Amniotic epithelial cell (primary cell): ENCODE measurements at places on chromosomes 13 and 19.

- no peak for DNase-seq
Measured at GRCh38 chr13:40993987-40994386, 25.1 kb downstream of the ELF1 start.

- no peak for DNase-seq
Measured at GRCh38 chr19:27833031-27833430, 1379.9 kb downstream of the UQCRFS1 start.

DNA sequence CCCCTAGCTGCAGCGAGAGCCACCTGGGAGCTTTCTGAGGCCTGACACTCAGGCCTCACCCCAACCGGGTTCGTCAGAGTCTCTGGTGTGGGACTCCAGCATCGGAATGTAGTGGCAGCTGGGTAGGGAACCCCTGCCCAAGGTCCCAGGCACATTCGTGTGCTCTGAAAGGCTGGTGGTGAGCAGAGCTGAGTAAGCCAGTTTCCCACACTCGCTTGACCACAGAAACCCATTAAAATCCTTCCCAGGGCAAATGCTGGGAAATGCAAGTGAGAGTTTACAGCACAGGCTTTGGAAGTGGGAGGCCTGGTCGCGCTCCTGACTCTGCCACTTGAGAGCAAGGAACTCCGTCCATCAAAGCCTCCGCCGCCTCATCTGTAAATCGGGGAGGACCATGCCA is 4.2 kb downstream of the TRAPPC6A start:
- peak; percentile 97 for DNase-seq

DNA sequence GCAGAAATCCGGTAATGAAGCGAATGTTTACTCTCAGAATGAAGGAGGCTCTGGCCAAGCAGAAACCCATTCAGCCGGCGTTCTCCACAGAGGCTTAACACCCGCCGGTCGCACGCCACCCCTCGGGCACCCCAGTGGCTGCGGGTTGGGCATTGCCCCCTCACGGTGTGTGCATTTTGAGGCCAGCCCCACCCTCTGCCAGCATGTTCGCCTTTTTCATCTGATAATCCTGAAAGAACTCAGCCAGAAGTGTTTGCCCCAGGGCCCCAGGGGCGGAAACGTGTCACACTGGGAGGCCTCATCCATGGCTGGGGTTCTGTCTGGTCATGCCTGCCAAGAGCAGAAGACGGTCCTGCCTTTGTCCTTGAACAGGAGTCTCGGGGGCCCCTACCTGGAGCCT is 34.2 kb downstream of the COMP start:
- no peak for DNase-seq

- no peak for DNase-seq
Measured at GRCh38 chr19:33316541-33317264, 14.4 kb upstream of the CEBPA start.

- DNase-seq, result peak; percentile 80
Measured at GRCh38 chr13:110634558-110634957, 19.2 kb downstream of the NAXD start.

GRCh38 chr19:55240713-55241020 is 12.1 kb upstream of the TMEM86B start:
- no peak for DNase-seq

GRCh38 chr13:57992416-57992815 is 360.9 kb downstream of the PCDH17 start:
- peak; percentile 3 for DNase-seq

- DNase-seq, result no peak
Measured at GRCh38 chr13:24717217-24717616, 37.0 kb downstream of the ATP12A start.

GRCh38 chr13:57409656-57410055 is 221.9 kb upstream of the PCDH17 start:
- no peak for DNase-seq

DNA sequence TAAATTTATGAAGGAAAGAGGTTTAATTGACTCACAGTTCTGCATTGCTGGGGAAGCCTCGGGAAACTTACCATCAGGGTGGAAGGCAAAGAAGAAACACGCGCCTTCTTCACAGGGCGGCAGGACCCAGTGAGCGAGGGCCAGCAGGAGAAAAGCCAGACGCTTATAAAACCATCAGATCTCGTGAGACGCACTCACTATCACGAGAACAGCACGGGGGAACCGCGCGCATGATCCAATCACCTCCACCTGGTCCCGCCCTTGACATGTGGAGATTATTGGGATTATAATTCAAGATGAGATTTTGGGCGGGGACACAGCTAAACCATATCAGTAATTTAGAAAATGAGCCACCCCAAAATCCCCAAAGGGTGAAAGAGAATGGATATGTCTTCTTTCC is 187.1 kb downstream of the RAP2A start:
- DNase-seq, result no peak
